GM06990 (cell line): ENCODE measurements at places on chromosomes 12 and 14.

GRCh38 chr14:22597265-22597664, 835 bp upstream of the ABHD4 start:
- no peak for DNase-seq

GRCh38 chr14:71006200-71006563, 98.9 kb downstream of the PCNX1 start:
- no peak for DNase-seq

DNA sequence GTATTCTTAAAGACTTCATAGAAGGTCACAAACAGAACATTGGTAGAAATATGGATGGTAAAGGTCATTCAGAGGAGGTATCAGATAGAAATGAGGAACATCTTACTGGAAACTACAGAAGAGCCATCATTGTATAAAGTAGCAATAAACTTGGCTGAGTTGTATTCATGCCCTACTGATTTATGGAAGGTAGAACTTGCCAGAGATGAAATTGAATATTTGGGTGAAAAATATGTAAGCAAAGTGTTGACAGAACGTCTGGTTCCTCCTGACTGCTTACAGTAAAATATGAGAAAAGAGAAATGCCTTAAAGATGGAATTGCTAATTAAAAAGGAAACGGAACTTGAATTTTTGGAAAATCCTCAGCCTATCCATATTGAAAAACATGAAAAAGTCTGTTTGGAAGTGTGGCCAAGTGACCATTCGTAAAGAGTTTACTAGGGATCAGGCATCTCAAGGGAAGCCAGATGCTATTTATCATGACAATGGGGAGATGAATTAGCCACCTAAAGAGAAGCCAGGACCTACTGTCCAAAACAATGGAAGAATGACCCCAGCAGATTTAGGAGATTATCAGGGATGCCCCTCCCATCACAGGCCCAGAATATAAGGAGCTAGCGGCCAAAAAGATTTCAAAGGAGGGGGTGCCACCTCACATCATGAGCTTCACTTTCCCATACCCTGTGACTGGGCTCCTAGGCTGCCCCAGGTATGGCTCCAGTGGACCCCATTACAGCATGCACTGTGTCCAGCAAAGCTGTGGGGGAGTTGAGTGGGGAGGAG, 189.3 kb downstream of the ITPR2 start:
- DNase-seq = no peak

DNA sequence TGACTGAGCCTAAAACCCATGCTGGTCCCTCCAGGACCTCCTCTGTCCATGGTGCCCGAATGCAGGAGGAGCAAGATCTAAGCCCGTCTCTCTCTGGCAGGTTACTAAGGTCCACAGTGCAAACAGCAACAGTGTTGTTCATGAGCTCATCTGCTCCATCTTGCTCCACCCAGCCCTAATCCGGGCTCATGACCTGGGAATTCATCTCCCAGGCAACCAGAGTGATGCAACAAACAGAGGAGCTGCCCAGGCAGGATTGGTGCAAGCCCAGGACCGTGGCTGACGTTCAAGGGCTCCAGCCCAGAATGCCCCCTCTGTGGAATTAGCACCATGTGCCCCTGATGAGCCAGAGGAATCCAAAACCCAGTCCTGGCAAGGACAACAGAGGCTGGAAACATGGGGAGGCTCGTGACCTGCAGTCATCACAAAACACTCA, 29.9 kb downstream of the HSPB8 start:
- no peak for DNase-seq

- no peak for DNase-seq
Measured at GRCh38 chr14:85463512-85463911, 66.4 kb upstream of the FLRT2 start.

GRCh38 chr12:110249105-110249504, 31.9 kb upstream of the ATP2A2 start:
- no peak for DNase-seq

DNA sequence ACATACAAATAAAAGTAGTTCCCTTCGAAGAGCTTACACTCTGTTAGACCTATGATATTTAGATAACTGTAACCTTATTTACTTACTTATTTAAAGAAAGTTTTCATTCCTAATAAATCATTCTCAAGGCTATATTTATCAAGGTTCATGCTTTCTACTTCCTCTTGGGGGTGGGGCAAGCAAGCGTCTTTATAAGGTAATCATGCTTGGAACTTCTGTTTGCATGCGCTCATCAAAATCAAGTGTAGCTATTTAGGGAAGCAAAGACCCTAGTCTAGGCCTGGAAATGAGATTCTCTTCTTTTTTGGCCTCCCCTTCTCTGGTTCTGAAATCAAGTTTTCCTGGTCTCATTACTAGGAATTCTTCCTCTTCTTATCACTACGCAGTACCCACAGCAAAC, 766 bp downstream of the RERG start:
- DNase-seq = no peak

DNA sequence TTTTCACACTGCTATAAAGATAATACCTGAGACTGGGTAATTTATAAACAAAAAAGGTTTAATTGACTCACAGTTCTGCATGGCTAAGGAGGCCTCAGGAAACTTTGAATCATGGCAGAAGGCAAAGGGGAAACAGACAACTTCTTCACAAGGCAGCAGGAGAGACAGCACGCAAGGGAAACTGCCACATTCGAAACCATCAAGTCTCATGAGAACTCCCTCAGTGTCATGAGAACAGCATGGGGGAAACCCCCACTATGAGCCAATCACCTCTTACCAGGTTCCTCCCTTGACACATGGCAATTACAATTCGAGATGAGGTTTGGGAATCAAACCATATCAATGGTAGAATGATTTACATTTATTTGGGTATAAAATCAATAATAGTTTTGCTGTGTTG, 558.5 kb downstream of the TMTC2 start:
- DNase-seq = no peak

DNA sequence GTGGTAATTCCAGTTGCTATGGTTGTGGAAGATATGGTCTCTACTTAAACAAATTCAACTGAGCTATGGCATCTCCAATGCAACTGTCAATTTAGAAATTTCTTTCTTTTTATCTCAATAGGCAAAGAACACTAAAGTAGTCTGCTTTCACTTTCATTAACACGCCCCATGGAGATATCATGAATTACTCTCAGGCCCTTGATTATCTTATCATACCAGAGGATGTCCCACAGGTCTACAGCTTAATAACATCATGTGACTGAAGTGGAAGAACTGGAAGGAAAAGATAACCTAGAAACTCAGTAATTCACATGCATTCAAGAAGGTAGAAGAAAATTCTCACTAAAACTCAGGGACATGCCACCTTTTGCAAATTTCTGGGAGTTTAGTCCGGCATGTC, 114.3 kb downstream of the FLRT2 start:
- DNase-seq = no peak

GRCh38 chr12:85626784-85627171, 209.4 kb downstream of the RASSF9 start:
- DNase-seq = no peak

- DNase-seq = no peak
Measured at GRCh38 chr14:96614481-96614881, 112.3 kb downstream of the PAPOLA start.

DNA sequence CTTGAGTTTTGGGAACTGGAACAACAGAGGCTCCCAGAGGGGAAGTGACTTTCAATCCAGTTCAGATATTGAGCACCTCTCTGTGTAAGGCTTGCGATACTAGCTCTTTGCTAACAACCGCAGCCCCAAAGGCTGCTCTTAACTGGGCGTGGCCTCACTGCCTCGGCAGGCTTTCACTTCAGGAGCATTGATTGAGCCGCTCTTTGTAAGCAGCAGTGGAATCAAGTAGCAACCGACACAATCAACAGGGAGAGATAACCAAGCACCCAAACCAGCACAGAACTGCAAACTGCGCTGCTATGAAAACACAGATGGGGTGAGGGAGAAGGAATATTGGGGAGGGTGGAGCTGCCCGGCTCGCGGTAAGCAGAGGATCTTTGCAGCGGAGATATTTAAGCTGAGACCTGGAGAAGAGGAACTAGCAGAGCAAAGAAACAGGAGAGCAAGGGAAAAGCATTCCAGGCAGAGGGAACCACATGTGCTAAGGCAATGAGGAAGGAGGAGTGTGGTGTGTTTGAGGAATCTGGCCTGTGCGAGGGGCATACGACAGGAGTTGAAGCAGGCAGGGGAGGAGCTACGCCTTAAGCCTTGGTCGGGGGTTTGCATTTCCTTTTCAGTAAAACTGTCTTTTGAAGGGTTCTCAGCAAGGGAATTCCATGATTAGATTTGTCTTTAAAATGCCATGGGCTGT, 17.3 kb upstream of the YY1 start:
- DNase-seq = peak; percentile 46

DNA sequence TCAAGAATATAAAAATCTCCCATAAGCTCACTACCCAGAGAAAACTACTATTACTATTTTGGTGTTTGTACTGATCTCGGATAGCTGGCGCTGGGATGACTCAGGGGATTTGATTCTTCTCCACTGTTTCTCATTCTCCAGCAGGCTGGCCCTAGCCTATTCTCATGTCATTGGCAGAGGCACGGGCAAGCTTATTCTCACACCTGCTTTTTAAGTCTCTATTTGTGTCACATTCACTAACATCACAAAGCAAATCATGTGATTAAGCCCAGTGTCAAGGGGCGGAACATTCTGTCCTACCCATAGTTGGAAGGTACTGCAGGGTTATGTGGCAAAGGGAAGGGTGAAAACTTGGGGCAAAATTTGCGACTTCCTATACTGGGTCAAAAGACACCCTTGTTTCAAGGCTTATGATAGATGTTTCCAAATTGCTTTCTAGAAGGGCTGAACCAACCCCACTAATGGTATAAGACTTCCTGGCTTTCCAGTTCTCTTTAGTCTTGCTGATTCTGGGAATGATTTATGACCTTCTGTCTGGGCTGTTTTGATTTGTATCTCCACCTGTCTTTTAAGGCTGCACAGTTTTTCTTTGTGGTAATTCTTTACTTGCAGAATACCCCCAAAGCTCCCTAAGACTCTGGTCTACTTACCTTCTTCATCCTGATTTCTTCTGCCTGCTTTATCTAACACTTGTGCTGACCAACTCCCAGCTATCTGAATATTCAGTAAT, 406.4 kb downstream of the NRXN3 start:
- no peak for DNase-seq

DNA sequence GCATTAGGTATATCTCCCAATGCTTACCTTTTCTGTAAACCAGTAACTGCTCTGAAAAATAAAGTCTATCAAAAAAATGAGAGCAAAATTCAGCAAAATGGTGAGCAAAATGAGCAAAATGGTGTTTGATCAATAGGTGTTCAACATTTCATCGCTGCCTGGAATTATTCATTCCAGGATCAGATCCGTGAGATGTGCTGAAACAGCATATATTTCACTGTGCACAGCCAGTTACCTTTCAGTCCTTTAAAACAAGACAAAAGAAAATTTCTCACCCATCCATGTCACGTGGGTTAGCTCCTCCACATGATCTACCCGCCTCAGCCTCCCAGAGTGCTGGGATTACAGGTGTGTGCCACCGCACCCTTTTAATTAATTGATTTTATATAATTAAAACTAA, 8.1 kb upstream of the FGF23 start:
- DNase-seq = no peak

DNA sequence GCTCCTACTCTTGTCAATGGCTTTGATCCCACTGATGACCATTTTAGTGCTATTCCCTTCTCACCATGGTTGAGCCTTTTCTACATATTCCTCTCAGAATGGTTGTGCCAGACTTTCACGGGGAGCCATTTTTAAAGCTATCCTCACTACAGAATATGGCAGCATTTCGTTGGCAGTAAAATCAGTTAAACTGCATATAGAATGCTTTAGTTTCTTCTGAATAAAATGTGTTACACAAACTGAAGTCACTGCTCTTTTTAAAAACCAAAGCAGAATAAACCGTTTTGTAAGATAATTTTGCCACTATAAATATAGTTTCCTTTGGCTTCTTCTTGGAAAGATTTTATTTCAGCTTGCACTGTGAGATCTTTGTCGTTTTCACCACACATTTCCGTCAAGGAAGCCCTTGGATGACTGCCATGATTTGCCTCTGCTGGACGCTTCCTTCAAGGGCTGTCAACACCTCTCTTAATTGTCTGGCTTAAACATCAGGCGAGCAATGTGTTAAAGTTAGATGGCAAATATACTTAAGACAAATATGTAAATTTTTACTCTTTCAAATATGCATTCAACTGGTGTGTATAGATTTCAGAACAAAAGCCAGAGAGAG, 624.2 kb downstream of the DIO2 start:
- DNase-seq = no peak

- DNase-seq = no peak
Measured at GRCh38 chr12:124645530-124646244, 78.3 kb upstream of the NCOR2 start.

DNA sequence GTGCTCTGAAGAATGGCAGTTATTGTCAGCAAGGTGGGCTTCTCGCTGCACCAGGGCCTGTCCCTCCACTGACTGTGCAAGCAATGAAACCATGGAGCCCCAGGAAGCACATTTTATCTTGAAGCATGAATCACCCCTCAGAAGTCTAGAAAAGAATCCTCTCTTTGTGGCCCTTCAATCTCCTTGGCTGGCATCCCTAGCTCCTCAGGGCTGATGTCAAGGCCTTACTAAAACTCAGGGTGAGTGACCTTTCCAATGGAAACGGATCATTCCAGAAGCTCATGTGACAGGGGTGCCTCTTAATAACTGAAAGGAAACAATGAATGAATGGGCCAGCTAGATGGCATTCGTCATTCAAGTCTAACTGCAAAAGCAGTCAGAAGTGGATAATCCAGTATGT, 22.3 kb upstream of the PLEKHH1 start:
- DNase-seq = no peak

GRCh38 chr12:93894391-93895088, 217.4 kb downstream of the CRADD start:
- DNase-seq = no peak

DNA sequence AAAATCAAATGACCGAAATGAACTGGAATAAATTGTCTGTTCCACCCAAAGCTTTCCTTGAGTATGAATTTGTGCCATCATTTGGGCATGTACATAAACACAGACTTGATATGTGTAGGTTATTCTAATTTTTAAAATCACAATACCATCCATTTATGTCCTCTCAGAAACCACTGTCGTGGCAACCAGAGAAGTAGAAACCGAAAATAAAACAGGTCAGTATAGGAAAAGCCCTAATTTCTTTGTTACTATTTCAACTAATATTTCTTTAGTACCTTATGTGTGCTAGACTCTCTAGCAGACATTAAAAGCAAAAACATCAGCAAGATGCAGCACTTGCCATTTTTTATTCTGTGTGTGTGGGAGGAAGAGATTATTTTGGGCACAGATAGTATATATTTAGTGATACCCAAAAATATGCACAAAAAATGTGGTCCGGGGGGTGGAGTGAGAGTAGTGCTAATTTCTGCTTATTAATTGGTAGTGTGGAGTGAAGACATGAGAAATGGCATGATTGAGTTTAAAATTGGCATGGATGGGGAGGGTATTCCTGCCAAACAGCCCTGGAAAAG, 130.8 kb upstream of the CNTN1 start:
- no peak for DNase-seq

- DNase-seq = no peak
Measured at GRCh38 chr14:99079061-99079727, 192.8 kb downstream of the BCL11B start.

- DNase-seq = no peak
Measured at GRCh38 chr12:63132201-63132600, 18.8 kb downstream of the AVPR1A start.
